Placental epithelial cell (primary cell): ENCODE measurements at places on chromosomes 7 and 10. TPM values are rescaled to one million over a fixed set of nuclear protein-coding genes. Genes with fewer than 3 reads are reported as not detected.

Gene MNX1
- total RNA-seq: not detected in 2 replicates

Gene BMPER
- total RNA-seq: 3.5 and 11.4 TPM in 2 replicates

Gene LLCFC1
- total RNA-seq: not detected in 2 replicates

Gene CISD1
- total RNA-seq: 6.4 and 13.0 TPM in 2 replicates

Gene CXCL12
- total RNA-seq: 0.79 TPM in 1 of 2 replicates, not detected in the other

Gene CRPPA
- 1.6 and 3.1 TPM in 2 replicates for total RNA-seq

Gene TMEM72
- not detected in 2 replicates for total RNA-seq

Gene CALCR
- total RNA-seq: not detected in 2 replicates

Gene NUTM2A
- 0.76 and 3.9 TPM in 2 replicates for total RNA-seq

Gene HOXA3
- 1.4 and 4.7 TPM in 2 replicates for total RNA-seq

Gene ZNF853
- total RNA-seq: 1.4 and 2.4 TPM in 2 replicates

Gene VSTM4
- total RNA-seq: not detected in 2 replicates

Gene TMEM26
- under 0.01 TPM in 1 of 2 replicates, not detected in the other for total RNA-seq

Gene HOGA1
- total RNA-seq: 0.98 and 1.2 TPM in 2 replicates

Gene CALML3
- total RNA-seq: not detected in 2 replicates
